ENCODE measurements at places on chromosomes 7 and 10.

DNA sequence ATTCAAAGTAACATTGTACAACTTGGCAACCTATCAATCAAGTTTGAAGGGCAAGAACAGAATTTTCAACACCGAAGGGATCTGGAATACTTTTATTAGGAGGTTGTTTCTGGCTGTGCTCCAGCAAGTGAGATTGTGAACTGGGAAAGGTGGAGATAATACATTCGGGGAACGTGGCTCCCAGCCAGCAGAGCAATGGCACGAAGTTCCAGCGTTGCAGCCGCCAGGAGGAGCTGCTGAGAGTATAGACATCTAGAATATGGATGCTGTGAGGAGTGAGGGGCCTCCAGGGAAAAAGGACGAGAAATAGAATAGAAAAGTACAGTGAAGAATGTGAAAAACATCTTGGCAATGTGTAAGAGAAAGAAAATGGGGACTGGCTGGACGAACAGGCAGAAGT is 69.5 kb downstream of the TCERG1L start:
- no peak for DNase-seq

DNA sequence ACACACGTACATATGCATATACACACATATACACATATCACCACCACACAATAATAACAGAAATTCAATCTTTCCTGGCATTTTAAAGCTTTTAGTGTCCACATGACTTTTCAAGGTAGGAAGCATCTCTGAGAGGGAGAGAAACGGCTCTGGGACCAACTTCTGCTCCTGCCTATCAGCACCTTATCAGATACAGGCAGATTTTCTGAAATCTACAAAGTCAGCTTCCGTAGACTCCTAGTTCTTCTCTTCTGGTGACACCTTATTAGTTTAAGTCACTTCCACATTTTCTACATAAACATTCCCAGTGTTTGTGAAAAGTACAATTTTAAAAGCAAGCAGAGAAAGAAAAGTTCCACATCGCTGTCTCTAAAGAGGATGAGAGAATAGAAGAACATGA is 74.5 kb downstream of the ZNF22 start:
- no peak for DNase-seq

DNA sequence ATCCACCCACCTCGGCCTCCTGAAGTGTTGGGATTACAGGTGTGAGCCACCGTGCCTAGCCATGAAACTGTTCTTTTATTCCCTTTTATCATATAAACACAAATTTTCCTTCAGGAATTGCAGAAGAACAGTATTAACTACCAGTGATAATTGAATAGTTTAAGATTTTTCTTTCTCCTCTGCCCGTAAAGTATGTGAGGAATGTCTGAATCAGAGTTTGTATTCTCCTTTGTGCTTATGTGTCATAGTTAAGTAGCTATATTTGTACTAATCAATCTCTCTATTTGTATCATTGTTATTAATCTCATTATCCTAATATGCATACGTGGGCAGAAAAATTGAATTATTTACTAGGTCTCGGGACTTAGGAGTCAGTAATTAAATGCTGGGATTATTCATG is 83.6 kb downstream of the ZNF277 start:
- no peak for DNase-seq

- no peak for DNase-seq
Observed at GRCh38 chr7:45979275-45980180, 58.5 kb upstream of the IGFBP3 start.

GRCh38 chr7:57772126-57772924 is 322.3 kb downstream of the ZNF716 start:
- DNase-seq, result no peak

GRCh38 chr7:101237206-101238067 is at the start of gene CLDN15:
TSS of gene CLDN15 (minus strand) at chr7:101237802. CDS start at chr7:101237581, 221 bp downstream.
- DNase-seq, result no peak

DNA sequence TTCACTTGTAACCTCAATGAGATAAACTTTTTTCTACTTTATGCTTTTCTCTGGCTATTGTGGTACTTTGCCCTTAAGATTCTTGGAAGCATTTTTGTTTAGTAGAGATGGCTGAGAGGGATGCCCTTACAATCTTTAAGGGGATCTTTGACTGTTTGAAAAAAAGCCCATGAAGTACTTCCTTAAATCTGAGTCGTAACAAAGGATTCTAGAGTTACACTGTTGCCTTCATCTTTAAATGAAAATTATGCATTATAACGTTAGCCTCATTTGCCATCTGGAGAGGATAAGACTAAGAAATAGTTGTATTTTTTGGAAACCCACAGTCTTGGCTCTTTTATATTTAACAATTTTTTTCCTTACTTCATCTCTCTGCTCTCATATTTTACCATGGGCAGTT is 37.8 kb upstream of the FZD1 start:
- no peak for DNase-seq

DNA sequence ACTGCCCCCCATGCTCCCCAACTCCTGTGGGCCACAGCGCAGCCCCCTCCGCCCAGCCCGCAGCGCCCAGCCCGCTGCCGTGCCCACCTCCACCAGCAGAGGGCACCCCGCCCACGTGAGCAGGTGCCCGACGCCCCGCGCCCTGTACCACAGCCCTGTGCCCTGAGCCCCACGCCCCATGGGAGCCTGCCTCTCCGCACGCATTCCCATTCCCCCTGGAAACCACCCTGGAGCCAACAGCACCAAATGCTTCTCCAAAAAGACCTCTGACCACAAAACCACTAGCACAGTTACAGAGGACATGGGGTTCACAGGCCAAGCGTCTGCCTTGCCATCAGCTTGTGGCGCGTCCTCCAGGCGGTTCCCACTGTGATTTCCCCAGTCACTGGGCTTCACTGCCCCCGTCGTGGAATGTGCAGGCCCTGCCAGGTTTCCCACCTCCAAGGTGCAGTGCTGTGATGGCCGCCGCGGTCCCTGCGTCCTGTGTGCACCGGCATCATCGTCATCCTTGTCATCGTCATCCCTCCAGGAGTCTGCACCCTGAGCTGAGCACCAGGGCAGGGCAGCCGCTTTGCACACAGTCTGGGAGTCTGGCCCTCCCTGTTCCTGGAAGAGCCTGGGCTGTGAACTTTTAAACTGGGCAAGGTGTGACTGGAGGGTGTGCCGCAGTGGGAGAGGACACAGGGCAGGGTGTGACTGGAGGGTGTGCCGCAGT is 61.7 kb downstream of the PWWP2B start:
- no peak for DNase-seq

- no peak for DNase-seq
Observed at GRCh38 chr7:41257660-41258059, 445.2 kb downstream of the INHBA start.

DNA sequence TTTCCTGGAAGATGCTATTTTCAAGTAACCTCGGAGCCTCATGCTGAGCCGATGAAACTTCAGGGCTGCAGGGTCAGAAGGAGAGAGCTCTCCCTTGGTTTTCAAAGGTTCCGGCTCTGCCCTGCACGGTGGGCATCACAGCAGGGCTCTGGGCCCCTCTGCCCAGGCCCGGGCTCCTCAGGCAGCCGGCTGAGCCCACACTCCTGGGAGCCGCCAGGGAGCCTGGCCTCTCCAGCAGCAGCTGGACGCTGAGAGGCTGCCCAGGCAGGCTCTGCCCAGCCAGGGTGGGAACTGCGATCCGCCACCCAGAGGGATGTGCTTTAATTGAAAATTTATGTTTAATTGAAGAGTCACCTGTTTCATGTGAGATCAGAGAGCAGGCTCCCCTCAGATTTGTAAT is 97.5 kb upstream of the MGMT start:
- no peak for DNase-seq

GRCh38 chr7:96949766-96950165 is 55.6 kb upstream of the DLX6 start:
- DNase-seq, result no peak

GRCh38 chr7:132247995-132248618 is 328.2 kb downstream of the PLXNA4 start:
- DNase-seq, result no peak

DNA sequence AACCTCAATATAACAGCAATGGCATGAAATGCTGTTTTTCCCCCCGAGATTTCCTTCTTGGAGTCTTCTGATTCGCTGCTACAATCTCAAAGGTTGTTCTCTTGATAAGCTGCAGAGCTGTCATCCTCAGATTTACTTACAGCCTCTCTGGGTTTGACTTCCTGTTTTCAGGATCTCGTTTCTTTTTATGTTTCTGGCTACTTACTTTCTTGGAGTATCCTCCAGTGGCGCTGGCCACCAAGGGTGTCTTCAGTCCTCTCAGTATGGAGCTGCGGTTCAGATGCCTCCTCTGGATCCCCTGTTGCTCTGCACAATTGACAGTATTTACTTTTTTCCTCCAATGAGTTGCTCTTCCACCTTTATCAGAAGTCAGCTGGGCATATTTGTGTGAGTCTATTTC is 152.0 kb upstream of the TMEM72 start:
- no peak for DNase-seq

- DNase-seq, result no peak
Observed at GRCh38 chr10:90858461-90858968, 676 bp upstream of the HTR7 start.

GRCh38 chr10:28668363-28669226 is 8.7 kb upstream of the BAMBI start:
- DNase-seq, result peak; percentile 87

GRCh38 chr10:95430231-95430951 is 130.8 kb downstream of the SORBS1 start:
- DNase-seq, result no peak

GRCh38 chr7:265192-265997 is 24.6 kb upstream of the FOXL3 start:
- no peak for DNase-seq

- no peak for DNase-seq
Observed at GRCh38 chr7:26449175-26450165, 157.8 kb downstream of the SNX10 start.

DNA sequence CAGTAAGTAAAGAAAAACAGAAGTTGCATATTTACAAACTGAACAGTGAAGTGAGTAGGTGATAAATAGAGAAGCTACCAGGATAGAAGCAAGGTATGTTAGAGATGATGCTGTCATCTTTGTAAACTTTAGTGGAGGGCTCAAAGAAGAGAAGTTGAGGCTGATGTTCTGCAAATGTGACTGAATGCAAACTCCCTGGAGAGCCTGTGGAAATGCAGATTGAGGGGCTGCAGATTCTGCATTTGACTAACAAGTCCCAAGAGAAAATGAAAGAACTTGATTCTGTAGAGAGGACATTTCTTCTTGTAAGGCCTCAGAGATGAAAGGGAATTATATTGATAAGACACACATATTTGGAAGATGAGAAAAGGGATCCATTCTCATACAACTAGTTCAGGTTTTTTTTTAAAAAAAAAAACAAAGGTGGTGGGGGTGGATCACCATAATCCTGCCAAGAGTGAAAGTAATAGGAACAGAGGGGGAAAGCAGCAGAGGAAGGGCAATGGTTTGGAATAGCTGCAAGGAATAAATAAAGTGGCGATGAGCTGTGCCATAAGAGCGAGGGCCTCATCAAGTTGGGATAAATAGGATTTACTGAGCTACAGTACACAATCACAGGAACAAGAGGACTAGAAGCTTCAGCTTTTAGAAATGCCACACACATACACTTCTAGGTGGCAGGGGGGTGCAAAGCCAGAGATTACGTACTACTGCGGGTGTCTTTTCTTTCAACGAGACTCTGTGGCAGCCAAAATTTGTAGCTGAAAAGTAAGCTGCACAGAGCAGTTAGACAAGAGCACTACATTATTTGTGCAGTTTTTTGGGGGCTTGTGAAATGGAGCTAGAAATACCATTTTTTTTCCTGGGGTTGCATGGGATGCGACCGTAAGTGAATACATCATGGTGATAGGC is 778.5 kb downstream of the NRG3 start:
- DNase-seq, result no peak

DNA sequence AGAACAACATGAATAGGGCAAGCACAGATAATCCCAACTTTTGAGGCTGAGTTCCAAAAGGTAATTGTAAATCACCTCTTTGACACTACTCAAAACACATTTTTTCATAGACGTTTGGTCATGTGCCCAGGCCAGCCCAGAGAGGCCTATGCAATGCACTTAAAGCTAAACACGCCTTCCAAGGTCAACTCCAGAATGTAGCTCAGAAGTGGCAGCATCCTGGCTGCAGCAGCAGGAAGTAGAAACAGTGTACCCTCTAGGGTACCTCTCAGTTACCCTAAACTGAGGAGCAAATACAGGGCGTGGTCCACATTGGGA is 58.7 kb downstream of the OSBPL3 start:
- no peak for DNase-seq
